ENCODE measurements at places on chromosomes 3 and 15.
A peak's percentile ranks its signal among the peaks of the same experiment; 100 is the strongest.

- DNase-seq = peak; percentile 86
Observed at GRCh38 chr3:44477312-44478030, at the start of gene ZNF445. TSS of gene ZNF445 (minus strand) at chr3:44477670. CDS start at chr3:44455549, 22,121 bp downstream.

- no peak for DNase-seq
Observed at GRCh38 chr3:57109437-57110199, 49.2 kb downstream of the SPATA12 start.

DNA sequence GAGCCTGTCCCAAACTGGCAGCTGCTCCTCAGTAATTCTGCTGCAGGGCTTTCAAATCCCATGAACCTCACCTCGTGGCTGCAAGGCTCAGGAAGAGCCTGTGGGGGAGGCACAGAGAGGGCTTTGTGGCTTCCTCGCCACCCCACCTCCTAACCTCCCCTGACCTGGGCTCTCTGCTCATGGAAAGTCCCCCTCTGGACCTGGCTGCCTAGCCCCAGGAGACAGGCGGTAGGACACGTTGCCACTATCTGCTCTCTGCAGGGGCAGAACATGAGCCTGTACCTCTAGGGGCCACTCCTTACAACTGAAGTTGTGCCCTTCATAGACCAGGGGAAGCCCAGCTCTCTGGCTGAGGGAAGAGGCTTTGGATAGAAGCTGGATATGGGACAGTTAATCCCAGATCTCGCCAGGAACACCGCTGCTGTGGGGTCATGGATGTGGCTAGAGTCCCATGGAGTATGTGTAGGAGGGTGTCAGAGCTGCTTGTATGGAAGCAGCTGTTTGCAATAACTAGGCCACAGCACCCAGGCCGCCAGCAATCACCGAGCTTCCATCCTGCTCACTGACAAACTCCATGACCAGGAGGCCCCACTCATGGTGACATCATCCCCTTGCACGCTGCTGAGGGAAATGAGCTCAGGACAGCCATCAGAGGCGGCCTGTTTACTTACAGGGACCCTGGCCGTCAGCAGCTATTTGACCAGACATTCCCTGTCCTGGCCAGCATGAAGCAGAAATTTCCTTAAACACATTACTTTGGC, 34.0 kb upstream of the CILP start:
- DNase-seq = no peak

GRCh38 chr3:42752441-42752840, 20.6 kb downstream of the CCDC13 start:
- no peak for DNase-seq

GRCh38 chr15:59154243-59154642, 49.3 kb downstream of the CCNB2 start:
- DNase-seq = no peak

DNA sequence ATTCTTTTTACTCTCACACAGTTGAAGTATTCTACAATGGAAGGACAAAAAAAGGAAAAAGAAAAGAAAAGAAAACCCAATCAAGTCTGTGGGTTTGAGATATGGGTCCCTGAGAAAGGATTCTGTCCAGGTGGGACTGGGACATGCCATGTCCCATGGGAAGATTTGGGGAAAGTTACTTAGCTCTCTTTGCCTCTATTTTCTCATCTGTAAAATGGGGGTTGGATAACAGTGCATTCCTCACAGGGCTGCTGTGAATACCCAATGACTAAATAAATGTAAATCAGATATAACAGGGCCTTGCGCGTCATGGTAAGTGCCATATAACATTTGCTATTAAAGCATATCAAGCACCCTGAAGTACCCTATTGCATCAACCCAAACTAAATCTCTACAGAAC, 105.7 kb downstream of the CPN2 start:
- no peak for DNase-seq

All from activated naive CD8-positive, alpha-beta T cell treated with anti-CD3 and anti-CD28 coated beads, Interleukin-2, amount 10 ng/mL, durations not matched to agents 7 days and 5 days (primary cell).